ENCODE measurements at places on chromosomes 5 and 9. TPM values are rescaled to one million over a fixed set of nuclear protein-coding genes. Genes with fewer than 3 reads are reported as not detected.

DNA sequence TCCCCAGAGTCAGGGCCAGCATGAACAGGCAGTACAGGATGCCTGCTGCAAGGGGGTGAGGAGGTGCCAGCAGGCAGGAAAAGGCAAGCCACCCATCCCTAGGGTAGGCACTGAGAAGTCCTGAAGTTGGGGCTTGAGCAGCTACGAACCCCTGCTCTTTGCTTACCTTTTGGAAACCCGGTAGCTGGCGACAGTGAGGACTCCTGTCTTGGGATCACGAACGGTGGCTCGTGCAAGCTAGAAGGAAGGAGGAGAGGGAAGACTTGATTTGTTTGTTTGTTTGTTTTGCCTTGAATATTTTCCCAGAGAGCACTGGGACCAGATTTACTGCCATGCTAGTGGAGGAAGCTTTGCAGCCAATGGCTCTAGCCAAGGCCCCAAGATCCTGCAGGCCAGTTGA, 23.7 kb downstream of the P4HA2 start:
- no peak for DNase-seq
- no peak overlapping the region for H3K27ac ChIP-seq
- H3K4me1 ChIP-seq = no peaks in the 10 kb centered on the region
- H3K4me3 ChIP-seq = no peak overlapping the region
- no peaks in the 10 kb centered on the region for H3K36me3 ChIP-seq
- no peaks in the 10 kb centered on the region for H3K27me3 ChIP-seq

DNA sequence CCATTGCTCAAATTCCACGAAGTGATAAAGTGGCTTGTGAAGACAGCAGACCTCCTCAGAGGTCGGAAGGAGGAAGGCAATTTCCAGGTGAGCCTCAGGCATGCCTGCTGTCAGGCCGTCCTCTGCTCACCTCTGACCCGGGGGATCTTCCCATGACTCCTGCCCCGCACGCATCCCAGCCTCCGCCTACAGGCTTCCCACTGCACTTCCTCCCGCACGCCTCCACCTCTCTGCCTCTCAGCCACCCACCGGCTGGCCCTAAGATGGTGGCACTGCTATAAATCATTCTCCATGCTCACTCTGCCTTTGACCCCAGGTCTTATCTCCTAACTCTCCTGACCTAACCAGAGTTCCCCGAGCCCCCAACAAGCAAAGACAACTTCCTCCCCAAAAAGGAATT, 49.4 kb upstream of the DNAH5 start:
- no peaks in the 10 kb centered on the region for H3K4me1 ChIP-seq
- no peak for DNase-seq
- no peaks in the 10 kb centered on the region for H3K36me3 ChIP-seq
- H3K27me3 ChIP-seq = no peaks in the 10 kb centered on the region

GRCh38 chr9:36996706-36997086, 37.4 kb downstream of the PAX5 start:
- no peak for DNase-seq
- H3K36me3 ChIP-seq = no peaks in the 10 kb centered on the region
- H3K4me3 ChIP-seq = no peak overlapping the region
- no peaks in the 10 kb centered on the region for H3K4me1 ChIP-seq
- no peak overlapping the region for H3K27ac ChIP-seq

The EFNA5 gene
- 1.5 TPM for total RNA-seq

The GPR21 gene
- total RNA-seq = 1.9 TPM

The IFNA13 gene
- total RNA-seq = not detected
